ENCODE measurements at places on chromosomes 5 and 9. TPM values are rescaled to one million over a fixed set of nuclear protein-coding genes. Genes with fewer than 3 reads are reported as not detected.

Gene MARCHF3
- polyA plus RNA-seq = 8.0 TPM

- no peak for DNase-seq
Observed at GRCh38 chr5:172496671-172497371, 42.5 kb upstream of the SH3PXD2B start.

DNA sequence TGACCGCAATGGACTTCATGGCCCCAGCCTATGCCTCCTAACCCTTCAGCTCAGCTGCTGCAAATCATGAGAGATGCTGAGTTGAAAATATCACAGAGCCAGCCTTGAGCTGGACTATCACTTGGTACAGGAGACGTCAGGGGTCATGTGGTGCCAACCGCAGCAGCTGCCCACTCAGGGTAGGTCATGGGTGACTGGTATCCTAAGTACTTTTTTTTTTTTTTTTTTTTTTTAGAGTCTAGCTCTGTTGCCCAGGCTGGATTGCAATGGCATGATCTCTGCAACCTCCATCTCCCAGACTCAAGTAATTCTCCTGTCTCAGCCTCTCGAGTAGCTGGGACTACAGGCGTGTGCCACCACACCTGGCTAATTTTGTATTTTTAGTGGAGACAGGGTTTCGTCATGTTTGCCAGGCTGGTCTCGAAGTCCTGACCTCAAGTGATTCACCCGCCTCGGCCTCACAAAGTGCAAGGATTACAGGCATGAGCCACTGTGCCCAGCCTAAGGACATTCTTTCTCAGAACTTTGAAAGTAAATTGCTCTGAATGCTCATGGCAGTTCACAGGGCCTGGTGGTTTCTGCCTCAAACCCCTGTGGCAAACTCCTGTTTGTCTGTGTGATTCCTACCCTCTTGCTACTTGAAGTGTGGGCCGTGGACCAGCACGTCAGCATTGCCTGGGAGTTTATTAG is 21.3 kb downstream of the WWC1 start:
- DNase-seq = no peak

- no peak for DNase-seq
Observed at GRCh38 chr5:54860321-54860720, 125.1 kb downstream of the ESM1 start.

GRCh38 chr5:123035360-123035917 is 1.1 kb downstream of the PPIC start:
- no peak for DNase-seq

Data from left kidney (tissue), 8 donors.